ENCODE measurements at places on chromosomes 6 and 20. TPM values are rescaled to one million over a fixed set of nuclear protein-coding genes. Genes with fewer than 3 reads are reported as not detected.

The DDO gene
- total RNA-seq = not detected

The CRISP2 gene
- not detected for total RNA-seq

GRCh38 chr6:101640131-101640530, 246.6 kb downstream of the GRIK2 start:
- DNase-seq = no peak

DNA sequence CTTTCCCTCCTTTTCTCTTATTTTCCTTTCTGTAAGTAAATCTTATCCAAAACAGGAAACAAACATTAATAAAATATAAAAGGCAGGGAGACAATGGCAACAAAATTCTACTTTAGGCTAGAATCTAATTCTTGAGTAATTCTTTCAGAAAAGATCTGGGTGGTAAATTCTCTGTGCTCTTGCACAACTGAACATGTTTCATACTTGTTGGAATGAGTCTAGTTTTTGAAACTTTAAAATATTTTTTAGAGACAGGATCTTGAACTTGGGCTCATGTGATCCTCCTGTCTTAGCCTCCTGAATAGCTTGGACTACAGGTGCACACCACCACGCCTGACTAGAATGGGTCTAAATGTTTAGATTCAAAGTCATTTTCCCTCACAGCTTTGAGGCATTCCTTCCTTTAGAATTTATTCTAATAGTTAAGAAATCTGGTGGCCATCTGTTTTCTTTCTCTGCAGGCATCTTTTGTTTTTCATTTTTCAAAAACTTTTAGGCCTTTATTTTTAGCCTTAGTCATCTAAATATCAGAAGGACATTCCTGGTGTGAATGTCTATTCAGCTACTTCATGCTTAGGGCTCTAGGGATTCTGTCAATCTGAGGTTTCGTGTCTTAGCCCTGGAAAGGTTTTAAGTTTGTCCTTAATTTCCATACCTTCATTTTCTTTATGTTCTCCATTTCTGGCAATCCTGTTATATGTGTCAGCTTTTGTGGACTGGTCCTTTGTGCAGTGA, 76.5 kb downstream of the CDKAL1 start:
- no peak for DNase-seq

GRCh38 chr20:59812286-59813125, 120.9 kb downstream of the SYCP2 start:
- no peak for DNase-seq

- DNase-seq = no peak
Observed at GRCh38 chr6:158715330-158716311, 65.8 kb downstream of the SYTL3 start.

Measured in bronchial epithelial cell (primary cell).